ENCODE measurements at places on chromosomes 5 and 9. TPM values are rescaled to one million over a fixed set of nuclear protein-coding genes. Genes with fewer than 3 reads are reported as not detected.

- no peak for DNase-seq
Measured at GRCh38 chr5:119328753-119329602, 26.8 kb upstream of the TNFAIP8 start.

GRCh38 chr5:136686192-136686872 lies 321.0 kb upstream of the TRPC7 start:
- no peak for DNase-seq

DNA sequence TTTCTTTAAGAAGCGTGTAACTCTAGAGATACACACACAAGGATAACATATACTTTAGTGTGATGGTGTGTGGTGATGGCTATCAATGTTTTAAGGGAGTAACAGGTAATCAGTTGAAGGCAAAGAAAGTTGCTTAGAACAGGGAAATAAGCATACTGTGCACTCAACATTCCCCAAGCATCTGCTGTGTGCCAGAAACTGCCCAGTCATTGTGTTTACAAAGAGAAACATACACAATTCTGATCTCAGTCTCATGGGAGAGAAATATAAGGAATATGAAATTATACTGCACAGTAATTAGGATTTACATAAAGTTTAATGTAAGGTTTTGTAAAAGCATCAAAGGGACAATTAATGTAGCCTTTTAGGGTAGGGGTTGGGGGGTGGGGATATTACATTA lies 224.1 kb upstream of the TYRP1 start:
- DNase-seq, result no peak

GRCh38 chr9:18516514-18516913 lies 42.6 kb downstream of the ADAMTSL1 start:
- no peak for DNase-seq

FOXD4 gene
- polyA plus RNA-seq, result 2.0 TPM

- no peak for DNase-seq
Measured at GRCh38 chr9:847505-847904, 6.0 kb downstream of the DMRT1 start.

ANKRD20A1 gene
- polyA plus RNA-seq, result 0.33 TPM

DNA sequence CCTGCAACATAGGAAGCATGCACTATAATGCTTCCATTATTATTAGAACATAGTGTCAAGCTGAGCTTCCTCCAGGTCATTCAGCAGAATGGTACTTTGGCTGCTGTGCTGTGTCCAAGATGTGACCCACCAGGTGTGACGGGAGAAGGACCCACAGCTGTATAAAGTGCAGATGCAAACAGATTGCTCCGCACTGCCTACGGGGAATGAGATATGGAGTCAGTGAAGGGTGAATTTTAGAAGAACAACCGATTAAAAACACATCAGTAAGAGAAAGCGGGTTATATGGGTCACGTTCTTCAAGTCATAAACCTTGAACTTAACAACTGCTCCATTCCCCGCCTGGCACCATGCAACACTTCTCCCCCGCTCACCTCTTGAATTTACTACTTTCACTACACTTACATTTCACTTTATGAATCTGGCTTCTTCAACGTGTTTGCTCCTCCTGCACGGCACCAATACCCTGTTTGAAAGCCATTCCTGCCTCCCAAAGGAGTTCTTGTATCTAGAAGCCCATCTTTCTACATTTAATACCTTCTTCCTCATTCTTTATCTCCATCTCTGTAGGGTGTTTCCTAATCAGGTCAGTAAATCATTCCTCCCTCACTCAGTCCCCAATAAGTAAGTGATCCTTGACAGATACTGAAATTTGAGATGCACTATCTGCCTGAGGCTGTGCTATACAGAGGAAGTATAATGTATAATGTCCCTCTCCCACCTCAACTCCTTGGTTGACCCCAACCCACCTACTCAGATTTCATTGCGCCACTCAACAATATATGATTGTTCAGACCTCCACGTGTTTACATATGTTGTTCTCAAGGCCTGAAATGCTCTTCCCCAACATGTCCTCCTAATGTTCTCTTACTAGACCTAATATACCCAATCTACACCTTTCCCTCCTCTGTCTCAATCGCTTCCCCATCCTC lies 25.9 kb downstream of the BRINP1 start:
- no peak for DNase-seq

GRCh38 chr9:126146254-126147145 lies 180.1 kb upstream of the MVB12B start:
- DNase-seq, result no peak

DNA sequence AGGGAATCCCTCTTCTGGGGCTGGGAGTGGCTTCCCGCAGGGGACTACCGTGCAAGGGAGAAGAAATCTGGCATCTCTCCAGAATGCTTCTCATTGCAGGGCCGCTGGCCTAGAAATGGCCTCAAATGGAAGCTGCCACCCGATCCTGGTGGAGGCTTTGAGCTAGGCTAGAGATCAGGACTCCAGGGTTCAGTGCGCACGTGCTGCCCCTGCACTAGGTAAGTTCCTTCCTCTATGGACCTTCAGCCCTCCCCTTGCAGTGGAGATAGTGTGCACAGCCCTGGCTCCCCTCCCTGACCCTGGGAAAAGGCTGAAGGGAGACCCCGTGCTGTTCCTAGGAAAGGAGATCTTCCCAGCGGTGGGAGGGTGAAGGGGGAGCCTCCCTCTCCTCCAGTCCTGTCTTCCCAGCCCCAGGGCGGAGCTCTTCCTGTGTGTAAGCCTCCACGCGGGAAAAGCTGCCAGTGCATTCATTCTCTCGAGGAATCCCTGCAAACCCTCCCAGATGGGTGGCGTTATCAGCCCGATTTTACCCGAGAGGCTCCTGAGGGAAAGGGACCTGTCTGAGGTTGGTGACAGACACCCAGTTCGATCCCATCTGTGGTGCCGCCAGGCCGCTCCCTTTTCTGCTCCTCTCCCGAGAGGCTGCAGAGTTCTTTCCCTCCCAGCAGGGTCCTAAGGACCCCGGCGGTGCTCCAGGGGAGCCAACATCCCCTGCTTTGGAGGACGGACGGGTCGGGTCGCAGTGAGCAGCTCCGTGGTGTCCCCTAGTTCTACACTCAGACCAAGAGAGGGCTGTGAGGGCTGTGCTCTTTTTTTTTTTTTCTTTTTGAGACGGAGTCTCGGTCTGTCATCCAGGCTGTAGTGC lies 1.4 kb upstream of the CERCAM start:
- DNase-seq, result no peak

ADAMTS16 gene
- polyA plus RNA-seq, result 5.3 TPM

DNA sequence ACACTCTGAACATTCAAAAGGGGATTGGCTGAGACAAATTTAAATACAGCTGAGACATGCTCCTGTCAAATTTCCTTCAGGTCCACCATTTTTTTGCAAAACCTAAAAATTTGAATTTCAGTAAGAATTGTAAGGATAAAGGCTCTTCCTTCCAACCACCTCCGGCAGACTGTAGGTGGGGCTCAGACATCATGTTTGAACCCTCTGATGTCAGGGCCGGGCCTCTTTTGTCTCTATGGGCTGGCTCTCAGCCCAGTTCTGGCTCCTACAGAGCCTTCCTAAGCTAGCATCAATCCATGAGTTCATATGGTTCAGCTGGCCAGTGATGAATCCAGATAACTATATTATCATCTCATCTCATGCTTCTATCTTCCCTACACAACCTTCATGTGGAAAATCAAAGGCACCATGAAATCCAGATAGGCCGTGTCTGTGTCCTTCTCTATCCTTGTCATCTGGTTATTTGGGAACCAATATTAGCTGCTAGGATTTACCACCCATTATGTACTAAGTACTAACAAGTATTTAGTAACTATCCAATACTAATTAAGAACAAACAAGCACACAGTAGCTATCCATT lies 44.2 kb downstream of the NIPSNAP3B start:
- DNase-seq, result peak; percentile 36

DNA sequence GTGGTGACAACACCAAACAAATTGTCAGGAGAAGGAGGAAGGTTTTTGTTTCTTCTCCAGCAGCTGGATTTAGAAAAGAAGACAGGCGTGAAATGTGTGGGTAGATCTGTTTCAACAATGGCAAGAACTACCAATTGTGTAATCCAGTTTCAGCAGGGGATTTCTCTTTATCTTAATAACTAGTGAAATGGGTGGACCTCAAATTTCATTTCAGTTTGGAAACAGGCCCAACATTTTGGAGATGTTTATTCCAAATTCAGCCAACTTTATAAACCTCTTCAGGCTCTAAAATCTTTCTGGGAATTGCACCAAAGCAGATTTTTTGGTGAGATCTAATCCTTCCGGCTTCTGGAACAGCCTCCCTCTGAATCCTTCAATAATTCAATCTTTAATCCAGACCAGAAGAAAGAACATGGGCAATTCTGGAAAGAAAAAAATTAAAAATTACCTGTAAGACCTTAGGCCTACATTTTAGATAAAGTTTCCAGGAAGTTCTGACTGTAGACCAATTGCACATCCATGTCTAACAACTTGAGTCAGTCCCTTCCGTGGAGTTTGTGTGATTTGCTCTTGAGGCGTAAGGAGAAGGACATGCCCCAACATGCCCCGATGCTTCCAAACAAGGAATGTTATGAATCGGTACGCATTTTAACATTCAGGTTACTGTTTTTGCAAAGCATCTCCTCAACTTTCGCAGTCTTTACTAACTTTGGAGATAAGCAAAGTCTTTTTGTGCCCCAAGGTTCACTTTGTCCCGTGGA lies 423.6 kb downstream of the IRX1 start:
- DNase-seq, result peak; percentile 50

WDR38 gene
- polyA plus RNA-seq, result 0.11 TPM

Data from forelimb muscle (tissue), 1 donor.